Cerebellar nuclear complex (tissue), 1 donor: ENCODE measurements at places on chromosomes 13 and 19.

- no peak for DNase-seq
Measured at GRCh38 chr19:41089959-41090358, 1.7 kb downstream of the CYP2A13 start.

DNA sequence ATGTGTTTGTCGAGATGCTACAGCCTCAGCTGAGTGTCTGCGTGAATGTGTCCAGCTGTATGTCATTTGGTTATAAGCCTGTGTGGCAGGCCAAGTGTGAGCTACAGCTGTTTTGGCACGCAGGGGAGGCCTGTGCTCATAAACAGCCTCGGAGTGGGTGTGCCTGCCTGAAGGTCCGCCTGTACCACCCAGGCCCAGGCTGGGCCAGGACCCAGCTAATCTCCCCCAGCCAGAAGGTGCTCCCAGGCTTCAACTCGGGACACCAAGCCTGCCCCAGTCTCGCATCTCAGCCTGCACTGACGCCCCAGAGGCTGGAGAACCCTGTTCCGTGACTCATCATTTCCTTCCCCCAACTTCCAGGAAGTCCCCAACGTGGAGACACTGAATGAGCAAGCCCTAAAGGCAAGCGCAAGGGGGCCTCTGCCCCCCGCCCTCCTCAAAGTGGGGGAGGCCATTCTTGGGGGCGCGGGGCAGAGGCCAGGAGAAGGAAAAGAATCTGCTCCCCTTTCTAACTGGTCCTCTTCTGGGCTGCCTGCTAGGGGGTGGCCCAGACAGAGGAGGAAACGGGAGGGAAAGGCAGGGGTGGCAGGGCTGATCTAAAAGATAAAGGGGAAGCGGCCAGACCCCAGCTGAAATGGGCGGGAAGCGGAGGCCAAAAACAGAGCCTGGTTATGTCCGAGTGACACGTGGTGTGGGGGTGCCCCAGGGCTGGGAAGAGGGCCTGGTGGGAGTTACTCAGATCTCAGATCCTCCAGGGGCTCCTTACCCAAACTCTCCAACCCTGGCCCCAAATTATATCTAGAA is 2.0 kb downstream of the SLC1A5 start:
- no peak for DNase-seq

DNA sequence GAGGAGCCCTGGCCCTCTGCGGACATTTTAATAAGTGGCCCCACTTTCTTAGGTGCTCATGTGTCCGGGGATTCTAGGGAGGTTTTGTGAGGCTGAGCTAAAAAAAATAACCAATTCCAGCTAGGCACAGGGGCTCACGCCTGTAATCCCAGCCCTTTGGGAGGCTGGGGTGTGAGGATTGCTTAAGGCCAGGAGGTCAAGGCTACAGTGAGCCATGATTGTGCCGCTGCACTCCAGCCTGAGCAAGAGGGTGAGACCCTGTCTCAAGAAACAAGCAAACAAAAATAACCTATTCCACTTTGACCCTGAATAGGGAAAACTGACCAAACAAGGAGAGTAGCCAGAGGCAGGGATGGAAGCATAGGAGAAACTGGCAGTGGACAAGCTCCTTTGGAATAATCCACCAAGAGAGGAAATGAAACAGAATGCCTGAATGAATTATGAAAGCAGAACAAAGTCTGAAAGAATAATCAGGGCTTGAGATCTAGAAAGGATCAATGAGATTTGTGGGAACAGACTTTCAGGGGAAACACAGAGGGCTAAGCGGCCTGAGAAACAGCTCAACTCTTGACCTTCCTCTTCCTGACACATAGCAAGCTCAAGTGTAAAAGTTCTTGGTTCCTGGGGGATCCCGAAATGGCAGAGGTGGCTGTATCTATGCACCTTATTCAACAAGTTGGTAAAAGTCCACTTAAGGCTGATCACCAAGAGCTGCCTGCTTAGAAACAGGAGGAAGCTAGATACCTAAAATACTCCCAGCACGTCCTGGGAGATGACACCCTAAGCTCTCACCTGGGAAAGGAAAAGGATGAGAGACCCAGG is 30.1 kb upstream of the FFAR2 start:
- DNase-seq: no peak

- no peak for DNase-seq
Measured at GRCh38 chr19:42177686-42178019, 39.8 kb downstream of the DEDD2 start.

DNA sequence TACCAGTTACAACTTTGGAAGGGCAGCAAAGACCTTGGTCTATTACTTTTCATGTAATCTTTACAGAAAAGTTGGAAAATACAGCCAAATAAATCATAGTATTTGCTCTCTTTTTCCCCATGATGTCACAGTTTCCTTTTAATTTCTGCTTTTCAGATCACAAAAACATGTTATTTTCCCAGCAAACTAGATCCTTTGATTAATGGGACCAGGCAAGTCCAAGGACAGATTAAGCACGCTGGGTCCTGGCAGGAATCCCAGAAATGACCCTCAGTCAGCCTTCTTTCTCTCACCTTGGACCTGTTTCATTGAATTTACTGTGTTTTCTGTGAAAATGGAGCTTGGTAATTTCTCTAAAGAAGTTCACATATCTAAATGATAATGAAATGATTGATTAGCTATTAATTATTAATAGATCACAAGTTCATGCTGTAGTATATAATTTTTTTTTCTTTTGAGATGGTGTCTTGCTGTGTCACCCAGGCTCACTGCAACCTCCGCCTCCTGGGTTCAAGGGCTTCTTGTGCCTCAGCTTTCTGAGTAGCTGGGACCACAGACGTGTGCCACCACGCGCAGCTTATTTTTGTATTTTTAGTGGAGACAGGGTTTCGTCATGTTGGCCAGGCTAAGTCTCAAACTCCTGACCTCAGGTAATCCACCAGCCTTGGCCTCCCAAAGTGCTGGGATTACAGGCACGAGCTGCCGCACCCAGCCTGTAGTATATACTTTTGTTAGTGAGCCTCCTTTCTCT is 16.0 kb downstream of the SPATA13 start:
- no peak for DNase-seq

- DNase-seq: no peak
Measured at GRCh38 chr13:51801631-51802099, 2.3 kb downstream of the DHRS12 start.

DNA sequence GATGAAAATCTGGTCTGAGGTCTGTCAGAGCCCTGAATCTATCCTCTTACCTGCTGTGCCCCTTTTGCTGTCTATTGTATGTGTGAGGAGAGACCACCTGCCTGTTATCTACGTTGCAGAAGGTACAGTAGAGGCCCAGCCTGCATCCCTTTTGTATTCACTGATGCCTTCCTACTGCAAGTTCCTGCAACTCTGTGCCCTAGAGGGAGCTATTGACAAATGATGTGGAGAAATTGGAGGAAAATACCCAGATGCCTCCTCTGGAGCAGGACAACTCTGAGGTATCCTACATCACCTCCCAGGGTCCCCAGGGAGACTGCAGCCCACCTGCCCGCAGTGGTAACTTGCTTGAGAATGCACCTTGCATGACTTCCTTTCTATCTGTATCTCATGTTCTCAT is 33.7 kb downstream of the SIAH3 start:
- DNase-seq: no peak

GRCh38 chr19:55958356-55958755 is 10.7 kb downstream of the NLRP8 start:
- no peak for DNase-seq

DNA sequence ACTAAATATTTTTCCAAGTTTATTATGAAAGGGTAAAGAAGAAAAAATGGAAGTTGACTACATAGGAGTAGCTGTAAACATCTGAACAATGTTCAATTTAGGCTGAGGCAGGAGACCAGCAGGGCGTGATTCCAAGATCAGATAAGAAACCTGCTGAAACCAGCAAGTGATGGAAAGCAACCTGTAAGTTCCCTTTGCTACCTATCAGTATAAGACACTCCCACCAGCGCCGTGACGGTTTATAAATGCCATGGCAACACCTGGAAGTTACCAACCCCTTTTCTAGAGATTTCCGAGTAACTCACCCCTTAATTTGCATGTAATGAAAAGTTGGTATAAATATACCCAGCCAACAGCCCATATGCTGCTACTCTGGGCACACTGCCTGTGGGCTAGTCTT is 1.1 kb upstream of the ZNF45 start:
- DNase-seq: no peak

GRCh38 chr19:37342753-37343152 is 28.1 kb upstream of the ZNF527 start:
- DNase-seq: no peak

- DNase-seq: no peak
Measured at GRCh38 chr13:106630162-106630561, 62.2 kb upstream of the ARGLU1 start.

GRCh38 chr19:2208975-2209374 is 27.2 kb downstream of the PLEKHJ1 start:
- no peak for DNase-seq

DNA sequence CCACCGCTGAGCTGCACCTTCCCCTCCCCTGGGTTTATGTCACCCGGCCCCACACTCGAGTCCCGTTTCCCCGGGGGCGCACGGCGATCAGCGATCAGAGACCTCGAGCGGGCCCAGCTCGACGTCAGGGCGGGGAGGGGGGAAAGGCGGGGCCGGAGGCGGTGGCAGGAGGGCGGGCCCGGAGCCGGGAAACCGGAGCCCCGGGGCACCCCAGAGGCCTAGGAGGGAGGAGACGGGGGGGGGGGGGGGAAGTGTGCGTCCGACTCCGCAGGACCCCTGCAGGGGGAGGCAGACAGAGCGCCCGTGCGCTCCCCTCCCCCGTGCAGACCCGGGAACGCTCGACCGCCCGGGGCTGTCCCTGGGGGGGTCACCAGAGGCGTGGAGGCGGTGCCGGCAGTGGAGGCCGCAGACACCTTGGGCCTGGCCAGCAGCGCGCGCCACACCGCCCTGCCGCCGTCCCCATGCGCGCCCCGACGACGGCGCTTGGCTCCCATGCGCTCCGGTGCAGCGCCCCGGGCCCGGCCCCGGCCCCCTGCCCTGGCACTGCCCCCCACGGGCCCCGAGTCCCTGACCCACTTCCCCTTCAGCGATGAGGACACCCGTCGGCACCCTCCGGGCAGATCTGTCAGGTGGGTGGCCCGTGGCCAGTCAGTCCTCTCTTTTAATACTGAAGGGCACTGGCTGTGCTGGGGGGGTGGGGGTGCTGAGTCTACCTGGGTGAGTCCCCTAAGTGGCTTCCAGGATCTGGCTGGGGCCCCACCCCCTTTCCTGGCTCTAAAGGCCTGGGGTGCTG is 11.8 kb downstream of the PDE4A start:
- DNase-seq: no peak

DNA sequence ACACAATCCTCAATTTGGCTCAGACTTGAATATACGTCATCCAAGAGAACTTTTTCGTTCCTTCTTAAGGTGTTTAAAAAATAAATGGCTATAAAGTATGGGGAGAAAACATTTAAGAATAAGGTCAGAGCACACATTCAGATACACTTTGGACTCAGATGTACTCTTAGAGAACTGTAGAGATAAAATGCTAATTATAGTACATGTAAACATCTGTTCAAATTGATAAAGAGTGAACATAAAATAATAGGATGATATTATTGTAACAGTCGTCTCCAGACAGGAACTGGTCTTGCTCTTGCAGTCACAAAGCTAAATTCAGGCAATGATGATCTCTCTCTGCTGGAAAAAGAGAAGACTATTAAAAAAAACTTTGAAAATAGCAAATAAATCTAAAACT is 91.4 kb downstream of the RBM26 start:
- no peak for DNase-seq

DNA sequence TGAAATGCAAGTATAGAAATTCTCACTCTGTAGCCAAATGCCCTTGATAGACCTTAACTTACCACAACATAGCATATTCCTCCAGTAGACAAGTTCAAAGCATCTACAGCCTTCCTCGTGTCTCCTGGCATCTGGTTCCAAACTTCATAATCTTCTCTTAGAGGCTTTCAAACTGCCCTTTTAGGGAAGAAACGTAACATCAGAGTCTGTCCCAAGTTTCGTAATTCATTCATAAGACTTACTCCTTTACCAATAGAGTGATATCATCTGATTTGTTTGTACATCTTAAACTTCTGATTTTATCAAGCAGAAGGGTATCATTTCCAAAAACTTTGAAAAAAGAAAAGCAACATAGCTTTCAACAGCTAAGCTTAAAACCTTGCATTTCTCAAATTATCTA is 137.4 kb downstream of the SPRY2 start:
- no peak for DNase-seq

DNA sequence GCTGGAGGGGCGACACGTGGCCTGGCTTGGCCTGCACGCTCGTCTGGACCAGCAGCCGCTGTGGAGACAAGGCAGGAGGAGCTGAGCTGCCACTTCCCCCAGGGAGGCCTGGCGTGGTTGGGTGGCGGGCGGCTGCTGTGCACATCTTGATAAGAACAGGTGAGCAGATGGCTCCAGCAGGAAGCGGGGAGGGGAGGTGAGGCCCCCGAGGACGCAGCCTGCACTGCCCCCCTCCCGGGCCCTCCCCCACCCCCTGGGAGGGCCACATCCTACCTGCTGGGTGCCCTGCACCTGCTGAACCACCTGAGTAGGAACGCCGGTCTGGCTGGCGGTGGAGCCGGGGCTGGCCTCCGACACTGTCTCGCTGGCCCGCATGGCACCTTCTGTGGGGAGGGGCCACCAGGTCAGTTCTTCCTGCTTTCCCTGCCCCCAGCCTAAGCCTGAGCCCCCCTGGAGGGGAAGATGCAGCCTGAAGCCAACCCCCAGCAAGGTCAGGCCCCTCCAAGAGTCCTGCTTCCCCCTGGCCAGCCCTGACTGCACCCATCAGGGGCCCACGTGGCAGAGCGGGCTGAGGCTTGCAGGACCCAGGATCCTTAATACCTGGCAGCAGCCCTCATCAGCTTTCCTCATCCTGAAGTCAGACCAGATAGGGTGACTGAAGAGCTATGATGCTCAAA is 22.8 kb downstream of the RFX1 start:
- no peak for DNase-seq

DNA sequence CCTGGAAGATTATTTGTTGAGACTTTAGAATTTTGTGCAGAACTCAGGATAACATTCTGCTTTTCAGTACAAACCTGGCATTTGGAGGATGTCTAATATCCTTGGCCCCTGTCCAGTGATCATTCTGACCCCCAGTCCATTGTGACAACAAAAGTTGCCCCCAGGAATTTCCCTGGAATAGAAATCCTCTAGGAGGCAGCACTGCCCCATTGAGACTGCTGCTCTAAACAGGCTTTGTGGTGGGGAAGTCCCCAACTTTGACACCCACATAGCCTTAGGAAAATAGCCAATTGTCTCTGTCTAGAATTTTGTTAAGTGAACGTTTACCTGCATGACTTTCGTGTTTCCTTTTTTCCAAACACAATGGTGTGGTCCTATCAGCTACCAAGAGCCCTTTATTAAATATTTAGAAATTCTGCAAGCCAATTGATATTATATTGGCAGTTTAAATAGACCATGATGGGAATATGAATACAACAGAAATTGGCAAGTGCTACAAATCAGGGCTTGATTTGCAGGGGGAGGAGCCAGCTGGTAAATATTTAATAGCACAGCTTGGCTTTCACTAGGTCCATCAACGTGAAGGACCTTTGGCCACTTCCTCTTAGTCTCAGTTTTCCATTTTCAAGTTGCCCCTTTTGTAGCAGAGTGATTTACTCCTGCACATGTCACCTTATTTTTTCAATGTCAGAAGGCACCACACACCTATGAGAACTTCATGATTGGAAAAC is 451.7 kb downstream of the EFNB2 start:
- DNase-seq: no peak
